ENCODE measurements at places on chromosomes 1 and 21. TPM values are rescaled to one million over a fixed set of nuclear protein-coding genes. Genes with fewer than 3 reads are reported as not detected.

DNA sequence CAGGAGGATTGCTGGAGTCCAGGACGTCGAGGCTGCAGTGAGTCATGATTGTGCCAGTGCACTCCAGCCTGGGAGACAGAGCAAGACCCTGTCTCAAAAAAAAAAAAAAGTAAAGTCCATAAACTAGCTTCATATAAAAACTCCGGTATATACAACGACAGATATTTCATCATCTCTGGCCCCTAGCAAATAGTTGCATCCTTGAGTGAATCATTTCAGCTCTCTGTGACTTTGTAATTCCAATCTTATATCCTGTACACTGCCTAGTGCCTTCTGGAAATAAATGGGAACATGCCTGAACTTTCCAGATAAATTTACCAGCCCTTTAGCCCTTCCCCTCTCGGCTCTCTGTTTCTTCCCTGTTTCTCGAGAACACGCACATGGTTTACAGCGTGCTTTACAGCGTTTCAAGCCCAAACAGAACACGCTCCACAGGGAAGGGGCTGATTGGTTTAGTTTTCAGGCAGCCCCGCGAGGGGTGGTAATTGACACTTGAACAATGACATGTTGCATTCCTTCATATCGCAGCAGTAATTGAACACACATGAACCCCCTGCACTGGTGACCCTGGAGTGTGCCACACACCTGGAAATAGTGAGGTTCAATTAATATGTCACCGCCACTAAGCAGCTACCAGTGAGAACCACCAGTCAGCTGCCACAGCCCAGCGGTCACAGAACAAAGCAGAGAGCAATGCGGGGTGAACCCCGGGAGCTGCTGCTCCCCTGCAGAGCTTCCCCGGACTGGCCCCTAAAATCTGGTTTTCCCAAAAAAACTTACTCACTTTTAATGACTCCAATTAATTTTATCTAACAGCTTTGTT lies 35.7 kb upstream of the SIM2 start:
- no peaks in the 10 kb centered on the region for H3K36me3 ChIP-seq
- no peak for DNase-seq
- H3K4me1 ChIP-seq = no peaks in the 10 kb centered on the region
- H3K27ac ChIP-seq = no peak overlapping the region

GRCh38 chr1:153869486-153869885 lies 53.3 kb downstream of the GATAD2B start:
- H3K27ac ChIP-seq = no peak overlapping the region
- no peak for DNase-seq
- H3K4me1 ChIP-seq = no peaks in the 10 kb centered on the region
- H3K27me3 ChIP-seq = no peaks in the 10 kb centered on the region
- no peaks in the 10 kb centered on the region for H3K36me3 ChIP-seq
- no peak overlapping the region for H3K4me3 ChIP-seq

DNA sequence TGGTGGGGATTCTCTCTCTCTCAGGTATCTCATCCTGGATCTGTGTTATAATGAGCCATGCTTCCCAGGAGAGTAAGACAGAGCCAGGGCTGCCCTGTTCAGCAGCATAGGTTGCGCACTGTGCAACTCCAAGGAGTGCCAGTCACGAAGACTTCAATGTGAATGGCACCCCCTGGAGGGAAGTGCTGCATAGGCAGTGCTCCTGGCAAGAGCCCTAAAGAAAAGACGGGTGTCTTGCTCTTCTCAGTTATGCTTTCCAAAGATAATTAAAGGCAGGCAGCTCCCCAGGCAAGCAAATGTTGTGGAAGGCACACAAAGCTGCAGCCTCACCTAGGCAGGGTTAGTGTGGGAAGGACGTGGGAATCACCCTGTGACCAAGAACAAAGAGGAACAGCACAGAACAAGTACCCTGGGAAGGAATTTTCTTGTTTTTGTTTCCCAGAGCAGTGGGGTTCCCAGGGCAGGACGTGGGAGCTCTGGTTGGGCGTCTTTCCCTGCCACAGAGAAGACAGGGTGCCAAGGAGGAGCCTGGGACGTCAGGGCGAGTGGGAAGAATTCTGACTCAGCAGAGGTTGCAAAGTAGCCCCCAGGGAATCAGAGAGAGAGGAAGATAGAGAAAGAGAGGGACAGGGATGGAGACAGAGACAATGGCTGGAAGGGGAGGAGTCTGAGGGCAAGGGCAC lies 120.9 kb downstream of the KCNN3 start:
- H3K27ac ChIP-seq = no peak overlapping the region
- DNase-seq = no peak
- no peaks in the 10 kb centered on the region for H3K27me3 ChIP-seq
- H3K36me3 ChIP-seq = no peaks in the 10 kb centered on the region

Gene RIIAD1
- 7.5 TPM for polyA plus RNA-seq

Gene VHLL
- 0.19 TPM for polyA plus RNA-seq

DNA sequence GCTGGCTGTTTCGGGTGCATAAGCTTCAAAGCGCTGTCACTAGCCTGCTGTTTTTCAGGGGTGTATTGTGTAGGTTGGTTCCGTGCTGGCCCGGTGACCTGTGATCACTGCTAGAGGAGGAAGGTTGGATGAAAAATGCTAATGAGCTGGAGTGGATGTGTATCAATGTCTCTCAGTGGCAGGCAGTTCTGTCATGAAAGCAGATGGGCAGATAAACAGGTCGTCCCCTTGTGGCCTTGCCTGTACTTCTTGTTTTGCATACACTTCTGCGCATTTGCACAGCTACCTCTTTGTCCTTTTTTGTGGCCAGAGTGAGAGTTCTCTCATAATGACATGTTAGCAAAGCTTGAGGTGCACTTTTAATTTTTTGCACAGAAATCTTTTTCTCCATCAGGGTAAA lies 2.9 kb downstream of the SELENON start:
- peaks cover 5% of the 10 kb centered on the region for H3K4me1 ChIP-seq
- H3K36me3 ChIP-seq = no peaks in the 10 kb centered on the region
- no peaks in the 10 kb centered on the region for H3K27me3 ChIP-seq
- no peak overlapping the region for H3K4me3 ChIP-seq

Gene FCMR
- polyA plus RNA-seq = 0.65 TPM
